Hair follicle dermal papilla cell (primary cell): ENCODE measurements at places on chromosomes 12 and 14. TPM values are rescaled to one million over a fixed set of nuclear protein-coding genes. Genes with fewer than 3 reads are reported as not detected.

Gene KRT79
- not detected in 2 replicates for total RNA-seq

Gene TEAD4
- 18.9 and 26.1 TPM in 2 replicates for total RNA-seq

Gene NTF3
- total RNA-seq: 4.4 and 5.0 TPM in 2 replicates

Gene RD3L
- not detected in 2 replicates for total RNA-seq

Gene KIF5A
- 1.8 and 2.7 TPM in 2 replicates for total RNA-seq

Gene DPY19L2
- 6.8 and 13.6 TPM in 2 replicates for total RNA-seq

Gene LPAR5
- total RNA-seq: 0.12 TPM in 1 of 2 replicates, not detected in the other

Gene P2RX2
- total RNA-seq: not detected in 2 replicates

Gene PLEKHH1
- total RNA-seq: 0.32 and 1.8 TPM in 2 replicates

Gene NR2C1
- total RNA-seq: 23.2 and 26.1 TPM in 2 replicates

Gene IL23A
- not detected in 2 replicates for total RNA-seq

Gene DPPA3
- not detected in 2 replicates for total RNA-seq

Gene ETFBKMT
- total RNA-seq: 4.4 and 5.1 TPM in 2 replicates

Gene C12orf54
- not detected in 2 replicates for total RNA-seq

Gene BBOF1
- 9.4 and 14.0 TPM in 2 replicates for total RNA-seq

Gene SLC10A1
- total RNA-seq: not detected in 2 replicates

Gene MTRFR
- total RNA-seq: 11.8 TPM in 2 replicates

Gene CCDC175
- not detected in 2 replicates for total RNA-seq

Gene DCN
- 827 and 850 TPM in 2 replicates for total RNA-seq
